ENCODE measurements at places on chromosomes 5 and 9.

DNA sequence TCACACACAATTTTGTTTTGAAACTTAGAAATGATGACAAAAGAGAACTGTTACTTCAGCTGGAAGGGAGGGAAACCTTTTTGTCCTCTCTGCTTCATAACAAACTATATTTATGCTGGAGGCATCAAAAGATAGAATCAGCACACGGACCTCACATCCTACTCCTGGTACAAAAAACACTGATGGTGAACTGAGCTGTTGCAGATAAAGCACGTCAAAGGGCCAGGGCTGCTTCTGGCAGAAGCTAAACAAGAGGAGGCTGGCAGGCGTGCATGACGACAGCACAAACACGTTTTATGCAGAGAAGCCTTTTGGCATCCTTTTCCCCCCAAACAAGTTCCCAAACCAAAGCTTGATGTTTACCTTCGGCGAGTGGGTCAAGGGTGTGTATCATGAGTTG, 169.6 kb downstream of the SLC24A2 start:
- no peak for DNase-seq

- peak; percentile 6 for DNase-seq
Measured at GRCh38 chr9:92669527-92669889, 423 bp downstream of the IPPK start.

GRCh38 chr9:70488793-70489105, 74.3 kb upstream of the KLF9 start:
- no peak for DNase-seq

DNA sequence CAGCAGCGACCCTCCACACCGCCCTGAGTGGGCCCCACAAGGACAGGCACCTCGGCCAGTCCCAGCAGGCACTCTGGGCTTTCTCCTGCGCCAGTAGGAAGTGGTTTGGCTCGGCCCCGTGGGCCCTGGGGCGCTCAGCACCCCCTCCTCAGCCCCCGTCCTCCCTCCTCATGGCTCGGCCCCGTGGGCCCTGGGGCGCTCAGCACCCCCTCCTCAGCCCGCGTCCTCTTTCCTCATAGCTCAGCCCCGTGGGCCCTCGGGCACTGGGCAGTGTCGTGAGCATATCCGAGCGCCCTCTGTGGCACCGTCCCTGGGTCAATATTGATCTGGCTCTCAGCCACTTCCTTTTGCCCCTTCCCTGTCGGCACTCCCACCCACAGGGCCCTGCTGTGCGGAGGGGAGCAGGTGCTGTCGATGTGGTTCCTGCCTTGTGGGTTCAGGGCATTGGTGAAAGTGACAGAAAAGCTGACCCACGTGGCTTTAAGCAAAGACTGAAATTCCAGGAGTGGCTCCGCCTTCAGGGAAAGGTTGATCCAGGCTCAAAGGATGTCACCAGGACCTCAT, 5.5 kb upstream of the SCGB3A1 start:
- DNase-seq = no peak

DNA sequence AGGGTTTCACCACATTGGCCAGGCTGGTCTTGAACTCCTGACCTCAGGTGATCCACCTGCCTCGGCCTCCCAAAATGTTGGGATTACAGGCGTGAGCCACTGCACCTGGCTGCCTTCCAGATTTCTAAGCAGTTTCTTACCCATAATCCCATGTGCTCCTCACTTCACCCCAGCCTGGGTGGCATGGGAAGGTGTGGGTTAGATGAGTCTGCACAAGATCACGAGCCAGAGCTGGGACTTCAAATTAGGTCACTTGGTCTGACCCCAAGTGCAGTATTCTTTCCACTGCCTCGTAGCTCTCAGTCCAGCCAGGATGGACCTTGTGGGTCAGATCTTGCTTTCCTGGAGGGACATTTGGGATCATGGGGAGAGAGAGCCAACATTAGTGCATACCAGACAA, 37.5 kb upstream of the STRBP start:
- no peak for DNase-seq

- no peak for DNase-seq
Measured at GRCh38 chr5:142316051-142316450, 8.8 kb downstream of the SPRY4 start.

- no peak for DNase-seq
Measured at GRCh38 chr5:39201781-39202596, 17.4 kb downstream of the FYB1 start.

DNA sequence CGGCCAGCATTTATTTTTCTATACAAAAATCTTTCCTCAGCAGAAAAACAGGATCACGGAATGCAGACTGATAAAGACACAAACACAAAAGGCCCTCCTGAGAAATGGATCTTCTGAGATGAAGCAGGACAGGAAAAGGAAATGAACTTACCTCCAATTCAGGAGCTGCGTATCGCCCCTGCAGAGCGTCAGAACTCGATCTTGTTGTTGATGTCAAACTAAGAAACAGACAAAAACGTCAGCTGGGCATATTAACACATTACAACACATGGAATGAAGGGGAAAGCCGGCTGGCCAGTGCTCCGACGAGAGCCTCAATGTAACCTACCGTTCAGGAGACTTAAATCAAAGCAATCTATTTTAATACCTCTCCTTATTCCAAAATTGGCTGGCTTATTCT, 105.1 kb downstream of the SERINC5 start:
- DNase-seq = no peak

GRCh38 chr5:76082772-76083554, at the start of gene SV2C:
Gene SV2C, plus strand, starts transcription at chr5:76083383. Its CDS starts 48,368 bp downstream, at chr5:76131751.
- peak; percentile 25 for DNase-seq

DNA sequence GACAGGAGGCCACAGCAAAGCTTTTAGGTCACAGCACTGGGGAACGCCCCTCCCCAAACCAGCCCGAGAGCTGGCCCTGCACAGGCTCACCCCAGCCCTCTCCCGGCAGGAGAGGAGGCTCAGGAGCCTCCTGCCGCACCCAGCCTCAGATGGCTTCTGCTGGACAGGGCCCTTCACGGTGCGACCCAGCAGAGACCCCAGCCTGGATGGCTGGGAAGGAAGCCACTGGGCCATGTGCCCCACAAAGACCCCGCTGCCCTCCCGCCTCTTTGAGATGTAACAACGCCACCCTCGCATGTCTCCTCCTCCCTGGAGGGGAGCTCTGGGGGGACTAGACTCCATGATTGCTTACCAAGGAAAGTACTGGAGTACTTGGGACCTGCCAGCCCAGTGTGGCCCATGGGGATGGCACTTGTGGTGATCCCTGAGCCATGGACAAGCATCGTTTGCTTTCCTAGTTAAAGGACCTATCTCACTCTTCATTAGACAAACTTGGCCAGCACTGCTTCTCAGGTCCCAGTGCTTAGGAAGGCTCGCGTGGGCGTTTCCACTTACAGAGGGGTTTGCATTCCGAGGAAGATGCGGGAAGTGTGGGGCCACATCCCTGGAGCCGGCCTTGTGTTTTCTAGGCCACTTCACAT, 9.0 kb downstream of the MYMK start:
- no peak for DNase-seq

GRCh38 chr5:141800617-141801016, 77.6 kb downstream of the PCDH1 start:
- DNase-seq = no peak

DNA sequence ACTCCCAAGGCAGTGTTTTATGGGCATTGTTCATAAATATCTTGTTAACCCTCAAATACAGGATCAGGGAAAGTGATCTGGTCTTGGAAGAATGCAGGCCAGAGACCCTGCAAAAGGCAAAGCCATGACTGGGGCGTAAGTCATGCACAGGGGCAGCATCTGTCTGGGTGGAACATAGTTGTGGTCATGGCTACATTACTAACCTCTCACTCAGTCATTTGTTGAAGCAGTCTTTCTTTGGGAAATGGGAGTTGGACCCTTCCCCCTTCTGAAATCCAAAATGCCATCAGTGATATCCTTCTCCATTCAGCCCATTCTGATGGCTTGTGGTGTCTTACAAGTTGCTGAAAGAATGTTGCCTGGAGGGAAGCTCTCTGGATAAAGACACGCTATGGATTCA, 68.1 kb downstream of the GDNF start:
- DNase-seq = no peak

DNA sequence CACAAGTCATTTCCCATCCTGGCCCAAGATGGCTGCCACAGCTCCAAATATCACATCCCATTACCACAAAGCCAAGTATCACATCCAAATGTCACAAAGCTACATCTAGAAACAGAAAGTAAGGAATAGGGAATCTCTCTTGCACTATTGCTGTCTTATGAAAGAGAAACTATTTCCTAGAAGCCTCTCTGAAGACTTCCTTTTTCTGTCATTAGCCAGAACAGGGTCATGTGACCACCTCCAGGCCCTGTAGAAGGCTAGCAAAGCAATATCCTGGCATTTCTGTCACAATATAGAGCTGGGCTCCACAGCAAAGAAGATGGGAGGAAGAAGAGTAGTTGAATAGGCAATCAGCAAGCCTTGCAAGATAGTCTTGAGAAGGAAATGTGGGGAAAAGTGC, 99.2 kb downstream of the SH3TC2 start:
- DNase-seq = no peak

DNA sequence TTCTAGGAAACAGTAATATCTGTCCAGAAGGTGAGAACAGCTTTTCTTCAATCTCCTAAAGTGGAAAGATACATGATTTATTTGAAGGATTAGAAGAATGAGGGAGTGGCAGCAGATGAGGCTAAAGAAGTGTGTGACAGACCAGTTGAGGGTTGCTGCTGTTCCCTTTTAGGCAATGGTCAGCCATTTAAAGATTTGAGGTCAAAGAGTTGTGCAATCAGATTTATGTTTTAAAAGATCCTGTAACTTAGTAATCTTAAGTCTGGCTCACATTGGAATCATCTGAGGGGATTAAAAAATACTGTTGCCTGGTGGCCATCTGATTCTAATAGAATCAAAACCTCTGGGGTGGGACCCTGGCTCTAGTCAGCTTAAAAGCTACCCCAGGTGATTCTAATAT, 4.3 kb upstream of the SGCD start:
- no peak for DNase-seq

DNA sequence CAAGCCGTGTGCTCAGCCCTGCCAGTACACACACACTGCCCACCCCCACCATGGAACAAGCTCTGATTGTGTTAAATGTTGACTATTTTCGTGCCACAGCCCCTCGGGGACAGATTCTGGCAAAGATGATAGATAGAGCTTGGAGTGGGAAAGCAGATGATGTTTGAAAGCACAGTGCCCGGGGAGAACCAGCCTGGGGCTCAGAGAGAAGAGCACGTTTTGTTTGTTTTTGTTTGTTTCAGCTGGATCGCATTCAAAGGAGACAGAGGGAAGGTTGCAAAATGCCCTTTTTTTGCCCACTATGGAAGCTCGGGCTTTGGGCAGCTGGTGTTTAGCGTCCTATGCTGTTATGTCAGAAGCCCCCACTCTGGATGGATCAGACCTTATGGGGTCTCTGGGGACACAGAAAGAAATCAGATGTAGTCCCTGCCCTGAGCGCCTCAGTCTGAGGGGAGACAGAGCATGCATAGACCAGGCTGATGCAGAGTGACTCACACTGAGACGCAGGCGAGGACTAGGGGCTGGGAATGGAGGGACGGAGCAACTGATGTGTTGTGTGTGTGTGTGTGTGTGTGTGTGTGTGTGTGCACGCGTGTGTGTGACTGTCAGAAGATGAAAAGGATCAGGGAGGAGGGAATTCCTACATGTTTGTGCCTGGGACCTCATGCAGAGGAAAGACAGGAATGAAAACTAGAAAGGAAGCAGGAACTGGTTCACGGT, 229.7 kb downstream of the MELK start:
- DNase-seq = no peak

GRCh38 chr9:90307167-90307833, 335.3 kb downstream of the DIRAS2 start:
- no peak for DNase-seq

DNA sequence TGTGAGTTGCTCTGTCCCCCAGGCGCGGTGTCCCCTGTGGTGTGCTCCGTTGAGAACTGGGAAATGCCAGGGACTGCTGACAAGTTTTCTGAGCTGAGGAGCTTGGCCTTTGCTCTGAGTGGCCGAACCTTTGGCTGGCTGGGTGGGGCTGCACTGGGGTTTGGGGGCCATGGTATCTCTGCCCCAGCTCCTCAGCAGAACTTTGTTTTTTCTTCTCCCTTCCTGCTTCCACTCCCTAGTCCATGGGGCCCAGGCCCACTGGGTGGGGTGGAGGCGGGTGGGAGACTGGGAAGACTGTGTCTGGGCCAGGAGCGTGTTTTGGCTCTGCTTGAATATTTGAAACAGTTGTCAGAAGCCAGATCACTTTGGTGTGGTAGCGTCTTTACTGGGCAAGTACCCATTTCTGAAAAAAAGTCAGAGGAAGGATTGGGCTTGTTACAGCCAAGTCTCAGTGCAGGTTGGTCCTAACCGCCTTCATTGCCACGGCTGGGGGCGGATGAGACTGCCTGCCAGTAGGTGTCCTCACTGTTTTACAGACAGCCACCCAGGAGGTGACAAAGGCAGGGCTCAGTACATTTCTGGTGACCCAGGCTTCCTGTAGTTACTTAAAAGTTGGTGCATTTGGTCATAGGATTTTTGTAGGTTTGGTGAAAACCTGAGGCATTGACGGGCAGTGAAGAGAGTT, 92.7 kb downstream of the DAB2IP start:
- DNase-seq = no peak

GRCh38 chr5:94540856-94541494, 77.4 kb downstream of the KIAA0825 start:
- no peak for DNase-seq

- peak; percentile 88 for DNase-seq
Measured at GRCh38 chr5:177455036-177455660, 8.5 kb downstream of the PRR7 start.

DNA sequence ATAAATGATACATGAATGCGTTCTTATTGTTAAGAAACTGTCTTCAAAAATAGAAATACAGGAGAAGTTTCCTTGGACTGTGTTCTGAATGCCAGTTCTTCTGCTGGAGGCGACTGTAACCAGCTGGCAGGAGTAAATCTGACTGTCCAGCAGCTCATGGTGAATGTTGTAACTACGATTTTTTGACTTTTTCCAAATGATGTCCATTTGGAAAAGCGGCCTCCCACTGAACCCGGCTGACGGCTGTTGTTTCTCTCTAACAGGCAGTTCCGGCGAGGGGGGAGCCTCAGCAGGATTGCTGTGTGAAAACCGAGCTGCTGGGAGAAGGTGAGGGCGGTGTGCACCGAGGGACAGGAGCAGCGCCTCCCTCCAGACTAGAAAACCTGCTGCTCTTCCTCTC, 91.9 kb downstream of the EHMT1 start:
- DNase-seq = no peak

- no peak for DNase-seq
Measured at GRCh38 chr5:180486636-180487149, 7.5 kb upstream of the CNOT6 start.

GRCh38 chr9:4620057-4620765, 41.9 kb upstream of the PLPP6 start:
- no peak for DNase-seq

DNA sequence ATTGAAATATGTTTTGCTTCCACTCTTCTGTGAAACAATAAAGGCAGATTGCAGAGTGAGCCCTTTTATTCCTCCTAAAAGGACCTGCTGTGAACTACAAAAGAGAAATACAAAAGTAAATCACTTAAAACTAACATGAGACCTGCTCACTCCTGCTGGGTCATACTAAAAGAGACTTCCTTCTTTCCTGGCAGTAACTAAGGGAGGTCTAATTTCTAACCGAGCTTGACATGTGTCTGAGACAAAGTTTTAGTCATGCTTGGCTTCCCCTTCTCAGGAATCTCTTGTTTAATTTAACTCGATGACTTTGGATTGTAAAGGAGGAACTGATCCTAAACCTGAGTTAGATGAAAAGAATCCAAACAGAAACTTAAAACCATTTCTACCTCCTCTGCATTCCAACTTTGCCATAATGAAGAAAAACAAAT, 86.4 kb upstream of the CDH6 start:
- DNase-seq = no peak

- no peak for DNase-seq
Measured at GRCh38 chr9:76926324-76926741, 20.4 kb upstream of the PRUNE2 start.

GRCh38 chr5:109063223-109063622, 315.5 kb downstream of the FER start:
- DNase-seq = no peak

GRCh38 chr9:92774274-92774673, 9.6 kb upstream of the BICD2 start:
- no peak for DNase-seq

Measured in activated CD4-positive, alpha-beta T cell treated with anti-CD3 and anti-CD28 coated beads, Interleukin-2, amount 50 U/mL, for 4 hours (primary cell).